ENCODE measurements at places on chromosomes 13 and 19. TPM values are rescaled to one million over a fixed set of nuclear protein-coding genes. Genes with fewer than 3 reads are reported as not detected.

- no peaks in the 10 kb centered on the region for H3K27me3 ChIP-seq
- no peaks in the 10 kb centered on the region for H3K36me3 ChIP-seq
- no peak overlapping the region for H3K4me3 ChIP-seq
- H3K4me1 ChIP-seq = peaks cover 11% of the 10 kb centered on the region
- no peak for DNase-seq
Observed at GRCh38 chr13:42820451-42820850, 39.1 kb downstream of the FAM216B start.

DNA sequence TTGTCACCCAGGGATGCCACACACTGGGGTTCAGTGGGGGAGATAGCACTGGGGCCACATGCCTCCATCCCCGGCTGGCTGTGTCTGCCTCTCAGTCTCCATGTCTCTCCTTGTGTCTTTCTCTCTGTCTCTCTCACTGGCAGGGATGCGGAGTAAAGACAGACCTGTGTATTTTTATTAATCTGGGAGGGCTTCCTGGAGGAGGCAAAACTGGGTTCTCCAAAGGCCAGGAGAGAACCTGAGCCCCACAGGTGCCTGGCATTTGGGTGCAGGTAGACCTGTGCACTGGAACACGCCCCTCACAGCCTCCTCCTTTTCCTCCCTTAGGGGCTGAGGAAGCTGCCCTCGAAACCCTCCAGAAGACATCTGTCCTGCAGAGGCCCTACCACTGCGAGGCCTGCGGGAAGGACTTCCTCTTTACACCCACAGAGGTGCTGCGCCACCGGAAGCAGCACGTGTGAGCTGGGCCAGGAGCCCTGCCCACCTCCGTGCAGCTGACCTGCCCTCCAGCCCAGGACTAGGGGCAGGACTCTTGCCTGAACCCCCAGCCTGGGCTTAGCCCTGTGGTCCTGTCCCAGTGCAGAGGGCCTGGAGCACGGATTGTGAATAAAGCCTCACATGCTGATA lies 32.7 kb downstream of the DHX34 start:
- no peak overlapping the region for H3K4me3 ChIP-seq
- H3K27me3 ChIP-seq = no peaks in the 10 kb centered on the region
- no peak for DNase-seq

DNA sequence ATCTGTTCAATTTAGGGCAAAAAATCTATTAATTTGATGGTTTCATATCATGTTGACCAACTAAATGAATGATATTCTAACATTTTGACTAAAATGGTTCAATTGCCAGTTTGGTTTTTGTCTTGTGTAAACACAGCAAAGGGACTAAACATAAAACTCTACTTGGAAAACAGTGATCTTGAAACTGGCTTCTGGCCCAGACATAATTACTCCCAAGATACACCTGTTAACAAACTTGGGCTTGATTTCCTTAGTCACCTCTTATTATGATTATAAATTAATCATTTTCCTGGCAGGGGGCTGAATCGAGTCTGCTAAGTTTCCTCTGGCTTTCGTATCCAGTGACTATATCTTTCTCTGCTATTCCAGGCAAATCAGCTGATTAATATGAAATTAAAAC lies 78.0 kb upstream of the OXGR1 start:
- no peaks in the 10 kb centered on the region for H3K36me3 ChIP-seq
- no peak for DNase-seq
- no peak overlapping the region for H3K27ac ChIP-seq
- H3K4me3 ChIP-seq = no peak overlapping the region

- H3K36me3 ChIP-seq = no peaks in the 10 kb centered on the region
- H3K27me3 ChIP-seq = peaks cover 29% of the 10 kb centered on the region
- H3K4me3 ChIP-seq = no peak overlapping the region
- no peak for DNase-seq
- H3K27ac ChIP-seq = no peak overlapping the region
Observed at GRCh38 chr13:106696719-106697118, 128.8 kb upstream of the ARGLU1 start.

- peak within 1 kb of the TSS; percentile 89 for H3K4me3 ChIP-seq
- H3K27me3 ChIP-seq = no peaks in the 10 kb centered on the region
- DNase-seq = peak; percentile 77
- H3K4me1 ChIP-seq = peaks cover 36% of the 10 kb centered on the region
- H3K36me3 ChIP-seq = peaks cover 10% of the 10 kb centered on the region
- H3K27ac ChIP-seq = peak within 1 kb of the TSS; percentile 78
Observed at GRCh38 chr19:44643605-44644401, at the start of gene PVR. TSS of gene PVR (plus strand) at chr19:44643910. CDS start at chr19:44644097, 187 bp downstream.

- H3K36me3 ChIP-seq = no peaks in the 10 kb centered on the region
- H3K27me3 ChIP-seq = no peaks in the 10 kb centered on the region
- no peak overlapping the region for H3K27ac ChIP-seq
- no peaks in the 10 kb centered on the region for H3K4me1 ChIP-seq
Observed at GRCh38 chr19:36423925-36424324, 5.5 kb upstream of the ZFP82 start.

METTL21C gene
- not detected for total RNA-seq

Data from PC-3 (cell line).